EH (cell line): ENCODE measurements at places on chromosomes 12 and 14.

- no peak for DNase-seq
Measured at GRCh38 chr14:70602254-70602653, 1.8 kb upstream of the MED6 start.

- no peak for DNase-seq
Measured at GRCh38 chr12:77477907-77478533, 352.7 kb upstream of the NAV3 start.

- DNase-seq = peak; percentile 68
Measured at GRCh38 chr14:51333901-51334521, 94.0 kb downstream of the TMX1 start.

GRCh38 chr14:60485057-60485597 lies 736 bp downstream of the C14orf39 start:
- DNase-seq = no peak

DNA sequence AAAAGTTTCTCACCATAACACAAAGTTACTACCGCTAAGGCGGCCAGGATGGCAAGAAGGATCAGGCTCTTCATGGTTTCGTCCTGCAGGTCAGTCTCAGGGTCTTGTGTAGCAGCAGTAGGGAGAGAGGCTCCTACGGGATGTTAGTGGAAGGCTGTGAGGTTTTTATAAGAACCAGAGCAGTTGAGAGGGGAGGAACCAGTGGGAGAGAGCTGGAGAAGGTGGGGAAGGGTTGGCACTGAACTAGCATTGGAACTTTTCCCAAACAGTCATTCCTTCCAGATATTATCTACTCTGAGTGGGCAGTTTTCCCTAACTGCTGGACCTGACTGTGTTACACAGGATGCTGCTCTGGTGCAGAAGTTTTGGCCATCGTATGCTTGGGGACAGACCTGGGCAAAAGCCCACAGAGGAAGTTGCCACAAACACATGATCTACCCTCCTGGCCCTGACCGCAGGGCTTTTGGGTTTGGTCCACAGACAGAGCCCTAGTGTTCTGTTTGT lies at the start of gene MGP:
MGP (minus strand) TSS at position 137 of the 504 bp plus-strand sequence; CDS start at position 74, 63 bp downstream.
- peak; percentile 74 for DNase-seq

- no peak for DNase-seq
Measured at GRCh38 chr12:55687746-55688145, 20.0 kb downstream of the ITGA7 start.

DNA sequence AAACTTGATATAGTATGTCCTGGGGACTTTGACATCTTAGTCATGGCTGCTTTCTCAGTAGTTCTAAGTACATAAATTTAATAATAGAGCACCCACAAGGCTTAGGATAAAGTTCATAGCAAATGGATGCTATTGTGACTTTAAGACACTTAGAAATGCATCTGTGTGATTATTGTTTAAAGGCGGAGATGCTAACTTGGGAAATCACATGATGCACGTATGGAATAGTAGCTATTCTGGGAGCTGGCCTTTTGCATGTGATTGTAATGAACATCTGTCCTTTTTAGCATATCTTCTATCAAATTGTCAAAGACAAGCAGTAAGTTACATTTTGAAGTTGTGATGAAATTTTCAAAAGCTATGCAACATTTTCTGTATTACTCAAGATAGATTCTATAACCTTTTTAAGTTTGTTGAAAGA lies 46.7 kb upstream of the ATP2A2 start:
- DNase-seq = no peak

- DNase-seq = peak; percentile 77
Measured at GRCh38 chr14:92729634-92730358, 18.6 kb downstream of the LGMN start.

DNA sequence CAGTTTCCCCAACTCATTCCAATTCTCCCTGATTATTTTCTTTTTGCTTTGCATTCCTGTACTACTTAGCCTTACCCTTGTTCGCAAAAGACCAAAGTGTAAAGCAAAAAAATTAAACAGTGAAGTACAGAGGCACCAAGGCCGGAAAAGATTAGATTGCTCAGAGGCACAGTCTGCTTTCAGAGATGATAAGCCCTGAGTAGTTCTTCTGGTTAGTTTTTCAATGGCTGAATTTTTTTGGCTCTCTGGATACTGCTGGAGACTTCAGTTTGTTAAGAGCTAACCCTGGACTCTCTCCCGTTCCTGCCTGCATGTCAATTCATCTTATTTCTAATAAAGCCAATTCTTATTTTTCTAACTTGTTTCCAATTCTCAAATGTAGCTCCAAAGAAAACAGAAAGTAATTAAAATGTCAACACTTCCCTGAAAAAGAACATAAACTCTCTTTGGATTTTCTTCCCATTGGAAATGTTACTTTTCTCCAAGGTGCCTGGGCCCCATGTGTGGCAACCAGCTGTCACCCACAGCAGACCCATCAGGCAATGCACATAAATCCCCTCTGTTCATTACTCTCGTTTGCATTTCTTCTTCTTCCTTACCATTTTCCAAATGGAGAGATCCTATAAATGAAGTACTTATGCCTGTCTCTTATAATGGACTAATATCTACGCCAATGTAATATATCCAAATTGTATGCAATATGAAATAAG lies 142.8 kb downstream of the BTG1 start:
- no peak for DNase-seq

DNA sequence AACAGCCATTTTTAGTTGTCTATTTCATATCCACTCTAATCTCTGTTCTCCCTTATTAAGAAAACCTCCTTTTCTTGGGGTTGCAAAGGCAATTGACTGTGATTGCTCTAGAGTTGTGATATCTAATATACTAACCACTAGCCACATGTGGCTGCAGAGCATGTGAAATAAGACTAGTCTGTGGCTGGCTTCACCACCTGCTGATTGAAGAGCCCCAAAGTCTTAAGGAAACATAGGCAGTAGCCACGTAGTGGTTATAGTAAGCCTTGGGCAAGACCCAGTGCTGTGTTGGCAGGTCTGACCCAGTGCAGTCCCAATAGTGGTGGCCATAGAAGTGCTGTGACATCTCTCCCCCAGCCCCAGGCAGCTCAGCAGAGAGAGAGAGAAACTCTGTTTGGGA lies 28.4 kb upstream of the ATP2B1 start:
- DNase-seq = no peak

DNA sequence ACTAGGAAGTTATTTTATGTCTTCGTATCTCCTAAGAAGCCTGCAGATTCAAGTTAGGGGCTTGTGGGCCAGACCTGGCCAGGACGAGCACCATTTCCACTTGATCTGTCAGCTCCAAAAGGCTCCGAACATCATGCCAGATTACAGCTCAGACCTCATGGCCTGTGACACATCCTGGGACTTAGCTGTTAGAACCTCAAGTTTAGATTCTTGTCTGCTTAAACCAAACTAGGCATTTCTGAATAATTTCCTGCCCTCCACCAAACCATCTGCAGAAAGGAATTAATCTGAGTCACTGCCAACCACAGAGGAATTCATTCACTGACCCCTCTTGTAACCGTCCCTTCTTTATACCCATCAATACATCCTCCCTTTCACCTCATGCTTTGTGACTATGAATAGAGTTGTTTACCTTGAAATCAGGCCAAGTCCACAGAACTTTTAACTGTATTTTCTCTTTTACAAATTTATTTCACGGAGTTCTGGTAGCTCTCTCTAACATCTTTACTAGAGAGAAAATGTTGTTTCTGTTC lies 120.3 kb downstream of the FBXL14 start:
- peak; percentile 99 for DNase-seq

DNA sequence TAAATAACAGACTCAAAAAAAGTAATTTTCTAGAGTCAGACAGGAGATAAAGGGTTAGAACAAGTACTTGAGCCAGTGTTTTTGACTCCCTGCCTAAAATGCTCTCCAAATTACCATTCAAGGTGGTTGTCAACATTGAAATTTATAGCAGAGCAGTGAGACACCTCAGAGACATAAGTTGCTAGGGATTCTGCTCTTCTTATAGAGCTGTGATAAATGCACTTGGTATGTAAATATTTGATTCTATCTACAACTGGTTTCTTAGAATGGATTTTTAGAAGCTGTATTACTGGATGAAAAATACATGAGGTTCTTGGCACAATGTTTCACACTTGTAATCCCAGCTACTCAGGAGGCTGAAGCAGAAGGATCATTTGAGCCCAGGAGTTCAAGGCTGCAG lies 83.9 kb upstream of the OSBPL8 start:
- peak; percentile 73 for DNase-seq

DNA sequence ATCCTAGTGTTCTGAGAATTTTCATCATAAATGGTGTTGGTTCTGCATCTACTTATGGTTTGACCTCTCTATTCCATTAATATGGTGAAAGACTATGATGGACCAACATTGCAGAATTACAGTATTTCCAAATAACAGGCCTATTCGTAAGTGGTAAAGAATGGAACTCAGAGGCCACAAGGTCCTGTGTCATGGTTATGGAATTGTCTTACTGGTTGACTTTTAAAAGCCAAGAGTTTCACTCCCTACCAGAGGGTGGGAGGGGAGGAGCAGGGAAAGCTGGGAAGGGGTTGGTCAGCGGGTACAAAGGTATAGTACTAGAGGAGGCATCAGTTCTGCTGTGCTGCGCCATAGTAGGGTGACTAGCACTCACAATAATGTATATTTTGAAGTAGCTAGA lies 153.4 kb downstream of the TMEM132D start:
- DNase-seq = no peak

DNA sequence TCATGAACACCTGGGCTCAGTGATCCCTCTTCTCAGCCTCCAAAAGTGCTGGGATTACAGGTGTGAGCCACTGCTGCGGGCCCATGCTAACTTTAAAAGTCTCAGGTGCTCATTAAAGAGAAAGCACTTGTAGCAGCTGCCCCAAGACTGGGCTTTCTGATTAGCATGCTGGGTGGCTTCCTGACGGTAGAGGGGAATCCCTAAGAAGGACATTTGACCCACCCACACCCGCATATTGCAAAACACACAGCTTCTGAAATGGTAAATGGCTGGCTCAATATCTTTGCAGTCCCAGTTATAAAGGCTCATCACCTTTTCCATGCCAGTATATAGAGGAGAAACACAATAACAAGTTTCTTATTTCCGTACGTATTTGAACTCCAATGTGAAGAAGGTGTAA lies 19.3 kb upstream of the BICD1 start:
- no peak for DNase-seq

- no peak for DNase-seq
Measured at GRCh38 chr14:100617410-100618317, 30.4 kb upstream of the BEGAIN start.

DNA sequence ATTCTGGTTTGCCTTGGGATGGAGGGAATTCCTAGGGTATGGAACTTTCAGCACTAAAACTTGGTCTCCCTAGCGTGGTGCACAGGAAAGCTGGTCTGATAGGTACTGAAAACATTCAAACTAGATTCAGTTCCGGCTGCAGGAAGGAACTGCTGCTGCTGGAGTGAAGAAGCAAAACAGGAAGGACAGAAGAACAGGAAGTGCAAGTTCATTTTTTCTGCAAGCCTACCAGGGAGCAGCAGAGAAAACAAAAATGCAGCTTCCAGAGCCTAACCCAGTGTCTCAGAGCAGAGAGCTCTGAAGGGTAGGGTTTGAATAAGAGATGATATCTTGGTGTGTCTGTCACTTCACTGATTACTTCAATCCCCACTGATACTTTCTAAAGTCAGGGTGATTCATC lies 165.2 kb downstream of the VRK1 start:
- DNase-seq = no peak

DNA sequence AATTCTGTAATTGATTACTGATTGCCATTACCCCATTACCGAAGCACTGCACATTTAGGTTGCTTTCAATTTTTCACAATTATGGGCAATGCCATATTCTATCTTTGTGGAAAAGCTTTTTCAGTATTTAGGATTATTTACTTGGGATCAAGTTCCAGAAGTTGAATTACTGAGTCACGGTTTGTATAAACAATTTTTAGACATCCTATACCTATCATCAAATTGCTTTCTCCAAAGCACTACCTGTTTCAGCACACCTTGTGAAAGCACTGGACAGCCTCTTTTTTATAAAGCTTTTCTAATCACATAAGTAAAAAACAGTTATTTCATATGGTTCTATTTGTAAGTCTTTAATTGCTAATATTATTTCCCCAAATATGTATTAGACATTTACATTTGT lies 221.5 kb upstream of the CAND1 start:
- DNase-seq = no peak

- DNase-seq = no peak
Measured at GRCh38 chr12:126027825-126028224, 962.6 kb downstream of the AACS start.

- no peak for DNase-seq
Measured at GRCh38 chr14:24774187-24774915, 140.4 kb upstream of the GZMB start.

- no peak for DNase-seq
Measured at GRCh38 chr14:100451264-100451663, 128.1 kb downstream of the SLC25A47 start.

DNA sequence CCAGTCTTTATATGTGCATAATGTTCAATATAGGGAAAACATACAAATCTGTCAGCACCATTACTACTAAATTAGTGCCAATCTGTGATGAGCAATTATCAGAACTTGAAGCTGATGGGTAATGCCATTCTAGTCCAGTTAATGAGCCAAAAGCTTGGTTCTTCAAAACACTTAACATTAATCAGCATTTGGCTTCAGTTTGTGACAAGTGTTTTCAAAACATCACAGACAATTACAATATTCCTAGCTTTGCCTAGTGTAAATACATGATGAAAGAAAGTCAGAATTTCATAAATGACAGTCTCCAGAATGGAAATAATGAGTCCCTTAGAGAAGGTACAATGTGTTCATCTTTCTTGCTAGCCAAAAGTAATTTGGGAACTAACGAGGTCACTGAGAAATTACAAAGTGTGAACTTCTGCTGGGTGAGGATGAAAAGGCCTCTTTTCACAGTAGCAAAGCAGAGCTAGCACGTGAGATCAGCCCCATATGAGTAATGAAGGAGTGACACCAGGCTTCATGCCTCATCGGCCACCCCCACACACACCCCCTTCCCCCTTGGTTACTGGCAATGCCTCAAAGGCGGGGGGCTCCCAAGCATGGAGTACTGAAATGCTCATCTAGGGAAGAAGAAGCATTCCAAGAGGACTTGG lies 180.6 kb upstream of the EEA1 start:
- no peak for DNase-seq

DNA sequence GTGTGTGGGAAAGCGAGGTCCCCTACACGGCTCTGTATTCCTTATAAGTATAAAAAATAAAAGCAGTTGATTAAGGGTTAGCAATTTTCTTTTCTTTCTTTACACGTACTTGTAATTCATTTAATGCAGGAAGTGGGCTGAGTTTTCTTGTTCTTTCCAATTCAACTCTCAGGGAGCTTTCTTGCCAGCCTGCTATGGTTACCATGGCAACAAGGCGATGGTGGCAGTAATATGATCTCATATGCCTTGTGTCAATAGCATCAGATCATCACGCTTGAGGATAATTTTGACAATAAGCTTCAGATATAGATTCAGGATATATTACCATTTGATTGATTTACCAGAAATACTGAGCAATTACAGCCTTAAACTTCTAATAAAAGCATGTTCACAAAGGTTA lies 466.5 kb downstream of the APAF1 start:
- no peak for DNase-seq

DNA sequence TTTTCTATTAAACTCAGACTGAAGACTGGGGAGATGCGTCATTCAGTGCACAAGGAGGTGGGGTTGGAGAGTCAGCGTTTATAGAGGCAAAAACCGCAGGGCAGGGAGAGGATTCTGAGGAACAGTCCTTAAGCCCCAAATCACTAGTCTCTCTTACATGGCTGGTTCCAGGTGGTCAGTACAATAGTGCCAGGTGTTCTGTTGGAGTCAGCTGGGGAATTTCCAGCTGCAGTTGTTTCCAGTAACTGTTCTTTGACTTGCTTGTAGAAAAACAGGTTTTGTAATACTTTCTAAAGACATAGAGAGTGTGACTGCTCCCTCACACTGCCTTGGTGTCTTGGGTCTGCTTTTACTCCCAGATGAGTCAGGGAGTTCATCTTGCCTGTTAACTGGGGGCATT lies 192.2 kb downstream of the TMTC3 start:
- DNase-seq = peak; percentile 74

- DNase-seq = no peak
Measured at GRCh38 chr12:4850857-4851380, 58.8 kb upstream of the KCNA1 start.
